Activated CD4-positive, alpha-beta T cell treated with anti-CD3 and anti-CD28 coated beads for 48 hours (primary cell): ENCODE measurements at places on chromosomes 16 and 17.

DNA sequence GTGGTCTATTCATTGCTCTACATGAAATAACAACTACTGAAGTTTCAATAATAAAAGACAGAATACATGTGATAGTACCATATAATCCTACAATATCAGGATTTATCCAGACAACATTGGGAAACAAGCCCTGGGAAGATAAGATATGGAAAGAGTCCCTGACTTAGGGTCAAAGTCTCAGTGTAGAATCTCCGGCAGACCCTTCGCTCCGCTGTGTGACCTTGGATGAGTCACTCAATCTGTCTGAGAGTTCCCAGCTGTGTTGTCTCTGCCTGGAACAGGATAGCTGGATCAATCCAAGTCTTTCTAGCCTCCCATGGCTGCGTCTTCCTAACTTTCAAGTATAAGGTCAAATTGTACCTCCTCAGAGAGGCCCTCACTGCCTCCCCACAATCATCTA lies 335.9 kb downstream of the TMEM114 start:
- no peak for DNase-seq

DNA sequence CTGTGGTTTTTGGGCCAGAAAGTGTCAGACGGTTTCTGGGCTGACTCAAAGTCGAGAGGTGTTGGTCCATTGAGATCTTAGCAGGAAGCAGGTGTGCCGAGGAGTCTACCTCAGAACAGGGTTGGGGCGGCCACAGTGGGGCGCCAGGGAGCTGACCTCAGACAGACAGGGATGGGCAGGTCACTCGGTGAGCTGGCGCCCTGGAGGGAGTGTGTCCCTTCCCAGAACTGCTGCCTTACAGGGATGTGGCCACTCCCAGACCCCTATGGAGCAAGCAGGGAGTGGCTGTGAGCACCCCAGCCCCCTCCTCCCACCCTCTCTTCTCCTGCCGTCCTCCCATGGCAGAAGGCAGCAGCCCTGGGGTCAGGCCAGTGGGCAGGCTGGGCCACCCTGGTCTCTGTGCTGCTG lies 14.0 kb upstream of the DPEP1 start:
- DNase-seq: peak; percentile 66

GRCh38 chr17:79263191-79263590 lies 188.6 kb downstream of the ENGASE start:
- no peak for DNase-seq

- no peak for DNase-seq
Measured at GRCh38 chr16:86107215-86107825, 208.4 kb downstream of the IRF8 start.

- no peak for DNase-seq
Measured at GRCh38 chr17:725746-726145, 6.7 kb upstream of the TLCD3A start.

DNA sequence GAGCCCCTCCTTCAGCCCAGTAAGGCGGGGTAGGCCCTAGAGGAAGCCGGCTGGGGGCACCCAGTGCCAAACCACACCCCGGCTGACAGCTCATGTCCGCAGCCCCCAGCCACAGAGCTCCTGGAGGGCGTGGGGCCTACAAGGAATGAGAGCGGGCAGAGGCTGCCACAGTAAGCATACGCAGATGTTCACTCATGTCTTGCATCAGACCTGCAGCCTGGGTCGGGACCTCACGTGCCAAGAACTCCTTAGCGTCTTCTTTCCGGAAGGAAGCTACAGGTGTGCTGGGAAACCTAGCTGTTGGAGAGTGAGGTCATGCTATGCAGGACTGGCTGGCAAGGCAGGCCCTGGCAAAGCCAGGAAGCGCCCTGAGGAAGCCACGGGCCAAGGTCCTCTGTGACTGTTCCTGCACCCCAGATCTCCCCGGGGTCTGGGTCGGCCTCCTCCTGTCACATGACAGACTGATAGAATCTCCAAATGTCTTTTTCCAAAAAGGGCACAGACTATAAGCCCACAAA lies 1.6 kb downstream of the ZNF598 start:
- no peak for DNase-seq

- peak; percentile 57 for DNase-seq
Measured at GRCh38 chr17:44557651-44558285, 484 bp downstream of the FZD2 start.

DNA sequence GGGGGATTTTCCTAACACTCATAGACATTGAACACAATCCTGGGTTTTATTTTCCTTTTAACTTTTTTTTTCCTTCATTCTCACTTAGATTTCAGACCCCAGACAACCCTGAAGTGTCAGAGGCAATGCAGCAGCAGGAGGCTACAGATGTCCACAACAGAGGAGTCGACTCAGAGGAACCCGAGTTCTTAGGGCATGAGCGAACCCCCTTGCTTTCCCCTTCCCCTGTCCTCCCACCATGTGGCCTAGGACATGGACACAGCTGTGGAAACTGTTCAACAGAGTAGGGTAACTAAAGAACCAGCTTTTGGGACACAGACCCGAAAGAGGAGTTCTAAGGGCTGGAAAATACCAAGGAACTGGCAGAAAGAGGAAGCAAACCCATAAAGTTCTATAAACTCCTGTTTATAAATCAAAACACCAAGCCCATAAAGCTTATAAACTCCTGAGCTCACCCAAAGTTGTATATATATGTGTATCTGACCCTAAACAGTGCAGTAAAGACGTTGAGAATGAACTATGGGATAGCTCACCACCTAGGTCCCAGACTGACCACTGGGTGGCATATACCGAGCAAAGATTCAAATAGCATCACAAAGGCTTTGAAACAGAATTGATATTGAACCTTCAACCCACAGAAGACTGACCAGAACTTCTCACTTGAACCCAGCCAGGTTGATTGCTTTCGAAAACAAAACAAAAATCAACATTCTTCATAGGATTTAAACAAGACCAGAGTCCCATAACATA lies 33.9 kb downstream of the CMTM4 start:
- DNase-seq: no peak

GRCh38 chr17:81392909-81393654 lies 2.2 kb upstream of the BAHCC1 start:
- no peak for DNase-seq

DNA sequence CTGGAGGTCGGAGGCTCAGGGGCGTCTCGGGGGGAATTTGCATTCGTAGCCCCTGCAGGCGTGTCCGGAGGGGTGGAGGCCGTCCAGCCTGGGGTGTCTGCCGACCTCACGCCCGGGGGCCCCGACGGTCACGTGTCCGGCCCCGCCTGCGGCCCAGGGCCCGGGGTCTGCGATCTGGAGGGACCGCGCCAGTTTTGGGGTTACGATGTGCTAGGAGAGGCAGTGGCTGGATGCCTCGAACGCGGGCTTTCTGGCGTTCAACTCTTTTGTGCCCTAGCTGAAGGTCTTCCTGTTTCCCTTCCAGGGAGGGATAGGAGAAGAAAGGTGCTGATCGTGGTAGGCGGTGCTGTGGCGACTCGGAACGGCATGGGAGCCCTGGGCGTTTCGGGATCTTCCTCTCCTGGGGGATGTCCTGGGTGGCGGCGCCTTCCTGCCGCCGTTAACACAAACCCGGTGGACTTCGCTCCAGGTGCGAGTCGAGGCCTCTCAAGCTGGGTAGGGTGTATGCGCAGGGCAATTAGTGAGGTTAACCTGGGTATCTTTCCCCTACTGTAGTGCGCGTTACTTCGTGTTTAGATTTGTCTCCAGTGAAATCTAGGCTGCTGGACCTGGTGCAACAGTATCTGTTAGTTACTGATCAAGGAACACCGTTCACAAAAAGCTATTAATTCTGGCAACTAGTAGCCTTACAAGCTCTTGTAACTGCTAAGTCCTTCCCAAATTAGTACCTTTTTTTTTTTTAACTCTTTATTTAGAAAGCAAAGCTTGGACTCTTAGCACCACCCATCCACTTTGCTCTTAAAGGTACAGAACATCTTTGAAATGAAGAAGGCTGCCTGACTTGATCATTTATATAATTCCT lies 1.3 kb downstream of the AKAP1 start:
- DNase-seq: peak; percentile 26

GRCh38 chr16:85736921-85737320 lies 14.0 kb downstream of the C16orf74 start:
- DNase-seq: no peak

DNA sequence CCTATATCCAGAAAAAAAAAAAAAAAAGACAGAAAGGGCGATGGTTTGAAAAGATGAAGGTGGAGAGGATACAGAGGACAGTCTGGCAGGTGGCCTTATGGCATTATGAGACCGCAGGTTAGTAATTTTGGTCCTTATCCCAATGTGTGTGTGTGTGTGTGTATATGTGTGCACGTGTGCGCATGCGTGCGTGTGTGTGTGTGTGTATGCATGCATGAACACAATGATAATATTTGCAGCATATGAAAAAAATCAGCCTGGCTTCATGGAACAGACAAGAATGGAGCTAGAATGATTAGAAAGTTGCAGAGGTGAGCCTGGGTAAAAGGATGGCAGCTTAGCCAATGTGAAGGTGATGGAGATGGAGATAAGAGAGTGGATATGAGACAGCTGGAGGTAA lies 83.4 kb downstream of the LYRM1 start:
- DNase-seq: no peak

DNA sequence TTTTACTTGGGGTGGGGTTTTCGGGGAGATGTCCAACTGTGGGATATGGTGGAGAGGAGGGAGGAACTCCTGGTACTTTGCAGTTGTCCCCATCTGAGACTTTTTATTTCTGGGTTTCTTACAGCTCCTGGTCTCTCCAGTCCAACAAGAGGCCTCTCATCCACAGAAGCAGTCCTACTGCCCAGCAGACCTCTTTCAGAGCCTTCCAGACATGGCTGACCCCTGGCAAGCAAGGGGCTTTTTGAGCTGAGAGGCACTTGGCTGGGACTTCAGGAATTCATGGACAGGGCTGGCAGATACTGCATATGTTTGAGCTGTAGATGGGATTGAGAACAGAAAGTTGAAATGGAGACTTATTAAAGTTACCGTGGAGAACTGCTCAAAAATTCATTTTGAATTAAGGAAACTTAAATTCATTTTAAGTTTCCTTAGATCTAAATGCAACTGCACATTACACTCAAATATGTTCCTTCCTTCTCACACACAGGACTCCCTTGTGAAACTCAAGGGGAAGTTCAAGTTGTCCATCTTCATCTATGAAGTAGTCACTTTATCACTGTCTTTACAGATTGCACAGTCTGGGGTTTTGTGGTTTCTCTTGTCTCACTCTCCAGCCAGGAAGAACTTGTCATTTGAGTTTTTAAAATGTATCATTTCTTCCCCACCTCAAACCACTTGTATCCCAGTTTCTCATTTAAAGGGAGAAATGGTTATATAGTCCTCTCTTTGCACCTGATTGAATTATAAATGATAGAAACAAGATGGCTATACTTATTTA lies 1.1 kb downstream of the LASP1NB start:
- DNase-seq: no peak

- DNase-seq: no peak
Measured at GRCh38 chr17:66782851-66783250, 52.1 kb upstream of the CACNG5 start.
